M059J (cell line): ENCODE measurements at places on chromosomes 6 and 20.

GRCh38 chr20:60210779-60211617 lies 252.8 kb downstream of the CDH26 start:
- peak; percentile 65 for DNase-seq

- no peak for DNase-seq
These were observed 516.0 kb downstream of the LMBRD1 start for GRCh38 chr6:69280858-69281257.

DNA sequence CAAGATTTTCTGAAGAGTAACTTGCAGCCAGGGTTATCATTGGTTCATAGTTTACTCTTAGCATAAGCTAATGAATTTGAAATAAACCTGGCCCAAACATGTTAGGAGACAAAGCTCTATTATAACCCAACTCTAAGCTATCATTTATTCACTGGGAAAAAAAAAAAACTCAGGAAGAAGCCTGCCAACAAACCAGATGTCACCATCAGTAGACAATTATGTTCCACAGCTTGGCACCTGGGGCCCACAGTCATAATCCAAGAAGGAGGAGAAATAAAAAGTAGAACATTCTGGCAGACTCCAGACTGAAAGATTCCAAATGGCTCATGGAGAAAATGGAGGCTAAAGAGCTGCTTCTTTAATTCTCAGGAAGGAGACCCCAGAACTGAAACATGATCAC lies 100.0 kb upstream of the CNR1 start:
- no peak for DNase-seq

GRCh38 chr20:51769976-51770615 lies 1.9 kb upstream of the ATP9A start:
- DNase-seq: peak; percentile 74

- peak; percentile 46 for DNase-seq
These were observed 21.8 kb upstream of the SRF start for GRCh38 chr6:43149265-43149664.

DNA sequence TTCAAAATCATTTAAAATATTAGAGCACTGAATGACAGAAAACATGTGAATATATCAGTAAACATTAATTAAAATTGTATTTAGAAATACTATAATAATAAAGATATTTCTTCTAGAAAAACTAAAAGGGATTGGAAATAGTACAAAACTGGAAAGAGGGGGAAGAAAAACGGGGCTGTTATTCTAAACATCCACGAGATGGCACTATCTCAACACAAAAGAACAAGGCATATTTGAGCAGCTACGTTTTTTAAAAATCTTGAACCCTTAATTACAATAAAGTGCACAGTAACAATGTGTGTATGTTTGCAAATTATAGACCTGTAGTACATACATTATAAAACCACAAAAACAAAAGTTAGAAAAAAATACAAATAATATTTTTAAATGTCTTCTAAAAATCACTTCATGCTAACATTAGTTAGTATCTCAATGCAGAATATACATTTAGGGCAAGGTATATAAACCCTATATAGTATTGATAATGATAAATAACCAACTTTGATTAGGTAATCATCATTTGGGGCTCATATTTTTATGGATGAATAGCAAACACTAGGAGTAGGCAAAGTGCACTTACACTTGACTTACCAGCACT lies 42.5 kb upstream of the PNISR start:
- DNase-seq: peak; percentile 26

DNA sequence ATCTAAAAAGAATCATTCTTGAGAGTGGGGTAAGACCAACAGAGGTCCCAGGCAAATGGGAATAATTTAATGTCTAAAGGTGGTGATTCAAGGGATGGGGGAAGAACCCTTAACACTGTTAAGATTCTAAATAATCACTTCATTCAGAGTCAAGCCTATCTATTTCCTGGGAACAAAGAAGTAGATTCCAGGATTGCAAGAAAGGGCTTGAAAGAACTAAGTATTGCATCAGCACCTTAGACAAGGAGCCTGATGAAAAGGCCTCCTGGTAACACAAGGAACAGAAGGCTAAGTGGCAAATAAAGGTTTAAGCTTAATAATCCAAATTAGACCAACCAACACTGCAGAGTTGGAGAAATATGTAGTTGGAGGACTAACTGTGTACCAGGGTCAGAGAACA lies 620.7 kb upstream of the BTBD3 start:
- DNase-seq: no peak

GRCh38 chr6:137792160-137793033 lies 74.7 kb upstream of the TNFAIP3 start:
- no peak for DNase-seq

GRCh38 chr6:125818225-125818657 lies 27.5 kb downstream of the NCOA7 start:
- DNase-seq: no peak

DNA sequence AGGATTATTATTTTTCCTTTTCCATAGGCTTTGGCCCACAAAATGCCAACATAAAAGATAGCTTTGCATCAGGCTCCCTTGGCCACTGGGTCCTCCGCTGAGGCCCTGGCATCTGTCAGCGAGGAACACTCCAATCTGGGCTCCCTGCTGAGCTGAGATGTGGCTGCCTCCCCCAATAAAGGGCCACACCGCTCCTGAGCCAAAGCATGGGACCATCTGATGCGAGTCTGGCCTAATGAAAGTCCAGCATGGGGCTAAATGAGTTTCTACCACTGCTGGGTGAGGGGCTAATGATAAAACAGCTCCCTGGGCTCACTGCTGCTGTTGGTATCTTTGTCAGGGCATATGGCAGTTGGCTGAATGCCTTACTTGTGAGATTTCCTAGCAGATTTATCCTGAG lies 817.5 kb upstream of the SLC35B3 start:
- DNase-seq: no peak

DNA sequence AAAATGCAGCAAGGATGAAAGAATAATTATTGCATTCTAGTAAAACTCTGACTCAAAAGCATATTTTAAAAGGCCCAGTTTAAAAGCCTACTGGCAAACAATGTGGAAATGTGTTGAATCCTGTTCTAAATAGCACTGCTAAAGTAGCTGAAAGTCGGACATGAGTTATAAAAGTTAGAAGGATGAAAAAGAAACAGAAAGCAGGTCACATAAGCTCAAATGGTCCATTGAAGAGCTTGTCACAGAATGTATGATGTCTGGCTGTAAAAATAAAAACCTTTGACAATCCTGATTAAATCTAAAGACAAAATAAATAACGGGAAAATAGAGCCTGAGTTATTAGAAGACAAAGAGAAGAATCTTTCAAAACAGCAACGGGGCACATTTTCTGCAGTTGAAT lies 218.6 kb upstream of the UFL1 start:
- DNase-seq: no peak

GRCh38 chr6:93222071-93222851 lies 197.1 kb downstream of the EPHA7 start:
- DNase-seq: no peak

DNA sequence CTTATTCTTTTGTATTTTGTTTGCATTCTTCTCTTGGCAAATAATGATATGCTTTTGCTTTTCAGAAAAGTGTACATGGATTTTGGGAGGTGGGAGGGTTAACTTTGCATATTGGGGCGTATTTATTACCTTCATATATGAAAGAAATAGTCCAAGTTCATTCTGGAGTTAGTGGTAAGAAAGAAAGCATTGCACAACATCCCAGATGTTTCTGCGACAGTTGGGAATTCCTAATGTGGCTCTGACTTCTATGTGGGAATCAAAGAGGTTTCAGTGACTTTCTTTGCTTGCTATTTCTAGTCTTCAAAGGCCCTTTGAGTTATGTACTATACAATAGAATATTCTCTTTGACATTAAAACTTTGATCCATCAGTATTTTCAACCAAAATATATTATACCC lies 78.1 kb downstream of the MMUT start:
- no peak for DNase-seq

- DNase-seq: peak; percentile 63
These were observed 385.7 kb downstream of the GRIK2 start for GRCh38 chr6:101779051-101779844.

GRCh38 chr20:17350321-17350720 lies 123.5 kb downstream of the PCSK2 start:
- DNase-seq: no peak

GRCh38 chr20:9109566-9109965 lies 40.7 kb downstream of the PLCB4 start:
- no peak for DNase-seq

- no peak for DNase-seq
These were observed 6.6 kb downstream of the NCOA3 start for GRCh38 chr20:47508278-47508677.

- peak; percentile 42 for DNase-seq
These were observed 202.6 kb upstream of the HEY2 start for GRCh38 chr6:125546841-125547251.

DNA sequence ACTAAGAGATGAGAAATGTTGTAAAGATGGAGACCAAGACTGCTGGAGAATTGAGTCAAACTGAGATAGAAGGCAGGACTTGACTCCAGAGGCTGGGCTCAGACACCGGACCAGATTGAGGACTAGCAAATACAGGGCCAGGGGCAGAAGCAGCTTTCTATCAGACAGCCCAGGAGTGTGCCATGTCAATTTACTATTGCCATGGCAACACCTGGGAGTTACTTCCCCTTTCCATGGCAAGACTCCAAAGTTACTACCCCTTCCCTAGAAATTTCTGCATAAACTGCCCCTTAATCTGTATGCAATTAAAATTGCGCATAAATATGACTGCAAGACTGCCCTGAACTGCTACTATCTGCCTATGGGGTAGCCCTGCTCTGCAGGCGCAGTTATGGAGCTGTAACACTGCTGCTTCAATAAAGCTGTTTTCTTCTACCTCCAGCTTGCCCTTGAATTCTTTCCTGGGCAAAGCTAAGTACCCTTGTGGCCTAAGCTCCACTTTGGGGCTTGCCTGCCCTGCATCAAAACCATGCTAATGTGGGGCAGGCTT lies 90.1 kb upstream of the EDN1 start:
- DNase-seq: no peak

- peak; percentile 57 for DNase-seq
These were observed 1.3 kb upstream of the UTRN start for GRCh38 chr6:144283646-144284477.

DNA sequence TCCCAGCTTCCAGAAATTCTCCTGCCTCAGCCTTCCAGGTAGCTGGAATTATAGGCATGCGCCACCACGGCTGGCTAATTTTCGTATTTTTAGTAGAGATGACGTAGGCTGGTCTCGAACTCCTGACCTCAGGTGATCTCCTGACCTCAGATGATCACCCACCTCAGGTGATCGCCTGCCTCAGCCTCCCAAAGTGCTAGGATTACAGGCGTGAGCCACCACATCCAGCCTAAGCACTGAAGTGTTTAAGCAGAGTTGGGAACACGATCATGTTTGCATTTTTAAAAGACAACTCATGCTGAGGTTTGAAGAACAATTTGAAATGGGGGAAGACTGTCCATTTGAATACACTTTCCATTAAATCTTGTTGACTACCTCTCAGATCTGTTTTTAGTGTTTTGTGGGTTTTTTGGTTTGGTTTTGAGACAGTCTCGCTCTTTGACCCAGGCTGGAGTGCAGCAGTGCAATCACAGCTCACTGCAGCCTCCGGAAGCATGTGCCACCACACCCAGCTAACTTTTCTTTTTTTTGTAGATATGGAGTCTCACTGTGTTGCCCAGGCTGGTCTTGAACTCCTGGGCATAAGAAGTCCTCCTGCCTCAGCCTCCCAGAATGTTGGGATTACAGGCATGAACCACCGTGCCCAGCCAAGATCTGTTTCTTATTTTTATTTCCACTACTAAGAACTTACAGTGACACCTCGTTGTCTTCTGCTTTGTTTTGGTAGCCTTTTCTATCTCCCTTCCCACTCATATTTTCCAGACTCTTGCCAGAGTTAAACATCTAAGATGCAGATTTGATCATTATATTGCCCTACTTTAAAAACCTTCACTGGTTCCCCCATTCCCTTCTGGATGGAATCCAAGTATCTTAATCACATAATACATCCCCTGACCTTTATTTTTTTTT lies 5.5 kb downstream of the CASP8AP2 start:
- DNase-seq: peak; percentile 27

GRCh38 chr6:43705996-43706395 lies 18.4 kb upstream of the MRPS18A start:
- DNase-seq: no peak

DNA sequence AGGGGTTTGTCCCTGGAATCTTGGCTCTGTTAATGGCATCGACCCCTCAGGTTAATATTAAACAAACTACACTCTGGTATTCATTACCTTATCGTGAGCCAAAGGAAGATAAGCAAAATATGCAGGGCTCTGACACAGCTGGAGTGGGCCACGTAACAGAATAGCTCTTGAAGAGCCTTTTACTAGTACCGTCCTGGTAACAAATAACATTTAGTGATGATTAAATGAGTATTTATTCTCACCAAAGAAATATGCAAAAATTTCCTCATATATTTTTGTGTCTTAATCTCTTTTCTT lies 20.1 kb upstream of the UTRN start:
- DNase-seq: peak; percentile 41

DNA sequence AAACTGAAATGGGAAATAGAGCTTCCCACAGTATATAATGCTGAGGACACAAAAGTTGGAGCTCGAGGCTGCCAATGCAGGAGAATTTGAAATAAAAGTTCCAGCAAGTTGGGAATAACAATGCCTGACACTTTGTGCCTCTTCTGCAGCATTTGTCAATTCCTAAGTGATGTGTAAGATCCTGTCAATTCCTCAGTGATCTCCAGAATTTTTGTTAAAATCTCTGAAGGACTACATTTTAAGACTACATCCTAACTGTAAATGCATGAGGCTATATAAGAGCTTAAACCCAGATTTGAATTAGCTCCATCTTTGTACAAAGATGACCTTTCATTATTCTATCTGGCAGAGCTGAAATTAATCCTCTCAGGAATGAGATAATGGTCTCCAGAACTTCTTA lies 208.2 kb downstream of the COL12A1 start:
- no peak for DNase-seq

DNA sequence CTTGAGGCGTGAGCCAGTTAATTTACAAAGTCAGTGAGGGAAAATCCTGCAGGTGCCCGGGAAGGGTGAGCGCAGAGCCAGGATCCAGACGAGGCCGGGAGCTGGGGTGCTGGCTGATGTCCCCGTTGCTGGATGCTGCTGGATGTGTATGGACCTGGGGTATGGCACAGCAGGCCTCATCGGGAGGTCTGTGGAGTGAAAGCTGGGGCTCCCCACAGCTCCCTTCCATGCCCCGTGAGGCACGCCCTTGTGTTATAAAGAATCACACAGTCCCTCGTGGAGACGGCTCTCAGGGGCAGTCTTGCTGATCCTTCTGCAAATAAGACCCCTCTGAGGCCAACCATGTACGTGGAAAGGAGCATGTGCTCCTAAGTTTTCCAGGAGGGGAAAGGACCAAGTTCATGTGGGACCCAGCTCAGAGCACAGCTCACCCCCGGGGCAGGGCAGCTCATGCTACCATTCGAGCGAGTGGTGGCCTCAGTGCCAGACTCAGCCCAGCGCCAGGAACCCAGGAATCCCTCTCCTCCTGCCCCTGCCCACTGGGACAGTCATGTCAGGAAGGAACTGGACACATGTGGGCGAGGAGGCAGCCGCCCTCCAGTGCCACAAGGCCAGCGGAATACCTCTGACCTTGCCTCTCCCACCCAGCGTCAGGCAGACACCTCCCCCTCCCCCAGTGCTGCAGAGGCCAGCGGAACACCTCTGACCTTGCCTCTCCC lies 97.5 kb downstream of the CDH4 start:
- no peak for DNase-seq
